ENCODE measurements at places on chromosomes 1 and 21.

DNA sequence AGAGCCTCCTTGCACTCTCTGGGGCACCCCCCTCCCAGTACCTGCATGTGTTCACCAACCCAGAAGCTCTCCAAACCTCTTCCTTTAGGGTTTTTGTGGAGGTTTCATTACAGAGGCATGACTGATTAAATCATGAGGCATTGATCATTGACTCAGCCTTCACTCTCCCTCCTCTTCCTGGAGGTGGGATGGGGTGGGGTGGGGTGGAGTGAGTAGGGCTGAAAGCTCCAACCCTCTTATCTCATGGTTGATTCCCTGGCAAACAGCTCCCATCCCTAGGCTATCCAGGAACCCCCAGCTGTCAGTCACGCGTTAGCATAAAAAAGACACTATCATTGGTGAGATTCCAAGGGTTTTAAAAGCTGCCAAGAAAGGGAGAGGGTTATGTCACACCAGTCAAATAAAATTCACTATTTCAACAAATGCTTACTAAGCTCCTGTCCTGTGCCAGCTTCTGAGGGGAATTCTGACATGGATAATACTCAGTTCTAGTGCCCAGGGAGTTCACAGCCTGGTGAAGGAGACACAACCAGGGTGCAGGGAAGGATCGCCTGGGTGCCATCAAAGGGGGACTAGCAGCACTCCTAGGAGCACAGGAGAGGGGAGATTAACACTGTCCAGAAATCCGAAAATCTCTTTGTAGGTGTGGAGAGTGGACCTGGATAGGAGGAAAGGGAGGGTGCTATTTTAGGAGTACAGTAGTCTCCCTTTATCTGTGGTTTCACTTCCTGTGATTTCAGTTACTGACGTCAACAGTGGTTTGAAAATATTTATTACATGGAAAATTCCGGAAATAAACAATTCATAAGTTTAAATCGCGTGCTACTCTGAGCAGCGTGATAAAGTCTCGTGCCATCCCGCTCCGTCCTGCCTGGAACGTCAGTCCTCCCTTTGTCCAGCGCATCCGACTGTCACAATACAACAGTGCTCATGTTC is 6.8 kb upstream of the IL24 start:
- DNase-seq, result no peak

DNA sequence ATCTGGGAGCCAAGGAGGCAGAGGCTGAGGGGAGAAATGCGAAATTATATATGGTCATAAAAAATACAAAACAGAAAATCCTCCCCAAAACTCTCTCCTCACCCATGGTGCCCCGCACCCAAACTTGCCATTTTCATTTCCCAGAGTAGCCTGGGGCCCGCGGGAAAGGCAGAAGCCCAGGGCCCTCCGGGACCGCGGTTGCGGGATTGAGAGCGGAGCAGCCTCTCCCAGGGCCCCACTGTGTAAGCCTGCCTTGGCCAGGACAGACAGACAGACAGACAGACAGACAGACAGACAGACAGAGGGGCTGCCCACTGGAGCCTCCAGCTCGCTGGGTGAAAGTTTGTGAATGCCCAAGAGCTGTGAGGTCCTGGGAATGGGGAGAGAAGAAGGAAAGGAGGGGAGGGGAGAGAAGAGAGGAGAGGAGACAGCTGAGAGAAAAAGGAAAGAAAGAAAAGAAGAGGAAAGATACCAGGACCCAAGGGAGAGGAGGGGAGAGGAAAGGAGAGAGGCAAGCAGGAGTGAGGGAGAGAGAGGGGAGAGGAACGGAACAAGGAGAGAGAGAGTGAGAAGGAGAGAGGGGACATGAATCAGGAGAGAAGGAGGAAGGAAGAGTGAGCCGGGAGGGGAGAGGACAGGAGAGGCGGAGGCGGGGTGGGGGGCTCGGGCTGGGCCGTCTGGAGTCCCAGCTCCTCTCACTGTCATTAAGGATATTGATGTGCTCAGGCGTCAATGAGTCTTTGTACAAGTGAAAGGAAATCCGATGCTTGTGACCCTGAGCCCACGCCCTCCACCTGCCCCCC is 69.3 kb upstream of the CASZ1 start:
- DNase-seq, result no peak

GRCh38 chr1:61428146-61428545 is 296.8 kb downstream of the TM2D1 start:
- DNase-seq, result no peak

DNA sequence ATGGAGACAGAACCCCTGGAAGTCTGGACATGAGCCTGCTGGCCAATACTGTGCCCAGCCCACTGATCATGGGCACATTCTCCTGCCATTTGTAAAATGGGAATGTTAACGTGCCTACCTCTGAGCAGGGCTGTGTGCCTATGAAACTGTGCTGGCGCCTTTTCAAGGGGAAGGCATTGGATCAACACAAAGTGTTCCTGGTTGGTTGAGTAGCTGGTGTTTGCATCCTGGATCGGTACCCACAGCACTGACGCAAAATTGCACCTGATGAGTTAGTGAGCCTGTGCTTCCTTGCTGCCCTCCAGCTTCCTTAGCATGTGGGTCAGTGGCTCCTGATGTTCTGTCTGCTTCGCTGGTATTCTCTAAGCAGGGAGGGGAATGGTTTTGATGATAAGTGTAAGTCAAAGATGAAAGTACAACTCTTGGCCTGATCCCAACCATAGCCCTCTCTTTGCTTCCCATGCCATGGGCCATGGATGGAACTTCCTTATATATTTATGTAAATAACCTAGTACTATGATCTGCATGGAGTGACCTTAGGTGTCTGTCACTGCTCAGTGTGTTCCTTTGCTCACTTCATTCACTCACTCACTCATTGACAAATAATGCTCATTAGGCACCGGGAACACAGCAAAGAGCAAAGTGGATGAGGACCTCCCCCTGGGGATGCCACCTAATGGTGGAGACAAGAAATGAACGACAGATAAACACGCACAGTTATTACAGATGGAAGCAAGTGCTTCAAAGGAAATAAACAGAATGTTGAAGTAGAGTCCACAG is 22.7 kb downstream of the MAB21L3 start:
- DNase-seq, result no peak

DNA sequence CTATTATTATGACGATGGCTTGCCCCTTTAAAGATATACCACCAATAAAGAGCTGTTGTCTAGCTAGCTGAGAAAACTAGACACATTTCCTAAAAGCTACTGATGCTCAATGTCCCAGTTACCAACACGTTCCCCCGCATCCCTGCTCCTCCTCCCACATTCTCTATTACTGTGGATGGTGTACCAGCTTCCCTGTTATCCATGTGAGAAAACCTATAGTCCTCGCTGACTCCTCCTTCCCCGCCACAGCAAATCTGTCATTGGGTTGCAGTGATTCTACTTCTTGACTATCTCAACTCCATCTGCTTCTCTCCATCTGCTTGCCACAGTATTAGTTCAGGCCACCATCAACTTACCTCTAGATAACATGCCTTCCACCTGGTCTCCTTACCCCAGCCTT is 337.5 kb downstream of the KCNH1 start:
- DNase-seq, result no peak

GRCh38 chr1:213507472-213508223 is 456.6 kb downstream of the RPS6KC1 start:
- no peak for DNase-seq

- no peak for DNase-seq
These were observed 172.8 kb downstream of the PRDM16 start for GRCh38 chr1:3241673-3242407.

- DNase-seq, result no peak
These were observed 30.5 kb downstream of the NRIP1 start for GRCh38 chr21:15034126-15034853.

GRCh38 chr1:30783256-30783915 is 25.8 kb upstream of the LAPTM5 start:
- peak; percentile 32 for DNase-seq

DNA sequence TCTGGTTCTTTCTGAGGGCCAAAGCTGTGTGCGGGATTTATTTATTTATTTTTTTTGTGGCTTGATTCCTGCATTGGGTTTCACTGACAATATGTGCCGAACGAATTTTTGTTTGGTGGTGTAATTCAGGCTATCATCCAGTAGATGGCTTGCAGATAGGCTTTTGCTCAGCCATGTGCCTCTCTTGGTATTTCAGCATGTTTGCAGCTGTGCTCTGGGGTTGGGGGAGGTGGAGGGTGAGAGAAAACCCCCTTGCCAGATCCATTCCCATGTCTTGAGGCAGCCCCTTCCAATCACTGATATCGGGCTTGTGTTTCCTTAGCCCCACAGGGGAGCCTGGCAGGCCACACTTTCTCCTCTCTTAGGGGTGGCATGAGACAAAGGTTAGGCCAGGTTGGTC is 302.4 kb downstream of the PTGER3 start:
- no peak for DNase-seq

DNA sequence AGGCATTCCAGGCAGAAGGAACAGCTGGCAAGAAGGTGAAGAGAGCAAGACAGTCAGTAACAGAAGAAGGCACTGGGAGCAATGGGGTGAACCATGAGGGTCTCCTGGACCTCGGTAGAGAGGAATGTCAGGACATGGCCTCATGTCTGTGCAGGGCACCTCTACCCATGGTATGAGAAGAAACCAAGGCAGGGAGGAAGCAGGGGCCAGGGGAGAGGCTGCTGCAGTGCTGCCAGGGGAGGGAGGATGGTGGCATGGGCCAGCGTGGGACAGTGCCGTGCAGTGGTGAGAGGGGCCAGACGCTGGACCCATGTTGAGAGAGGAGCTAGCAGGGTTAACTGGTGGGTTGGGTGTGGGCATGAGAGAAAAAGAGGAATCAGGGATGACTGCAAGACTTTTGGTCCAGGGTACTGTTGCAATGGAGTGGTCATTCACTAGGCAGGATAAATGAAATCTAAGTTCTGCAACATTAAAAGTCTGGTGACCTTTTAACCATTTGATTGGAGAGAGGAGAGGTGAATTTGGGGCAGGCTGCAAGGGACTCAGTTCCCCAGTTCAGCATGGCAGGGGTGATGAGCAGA is 577.6 kb downstream of the MATN1 start:
- no peak for DNase-seq

- DNase-seq, result no peak
These were observed 40.4 kb downstream of the PHC2 start for GRCh38 chr1:33390542-33390941.

GRCh38 chr21:28357743-28358142 is 634.9 kb downstream of the LTN1 start:
- DNase-seq, result no peak

GRCh38 chr1:184624626-184625025 is 130.0 kb downstream of the EDEM3 start:
- DNase-seq, result no peak

- DNase-seq, result peak; percentile 26
These were observed 20.4 kb upstream of the GNG12 start for GRCh38 chr1:67853704-67854103.

- no peak for DNase-seq
These were observed 593.3 kb downstream of the MATN1 start for GRCh38 chr1:30130099-30130498.

DNA sequence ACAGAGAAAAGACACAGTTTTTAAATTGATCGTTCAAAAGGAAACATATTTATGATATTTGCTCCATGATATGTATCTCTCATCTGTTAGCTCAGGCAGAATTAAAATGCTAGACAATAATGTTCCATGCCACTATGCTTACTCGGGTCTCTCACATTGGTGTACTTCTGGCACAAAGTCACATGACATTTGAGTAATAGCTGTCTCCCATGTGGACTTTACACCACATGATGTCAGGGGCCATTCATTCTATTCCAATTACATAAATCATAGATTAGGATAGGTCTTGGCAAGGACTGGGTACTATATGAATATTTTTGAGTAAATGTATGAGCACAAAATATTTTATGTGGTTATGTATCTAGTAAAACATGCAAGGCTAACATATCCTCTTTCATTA is 648.4 kb downstream of the PLA2G4A start:
- DNase-seq, result no peak

- no peak for DNase-seq
These were observed 479.2 kb downstream of the LTN1 start for GRCh38 chr21:28513428-28513827.

DNA sequence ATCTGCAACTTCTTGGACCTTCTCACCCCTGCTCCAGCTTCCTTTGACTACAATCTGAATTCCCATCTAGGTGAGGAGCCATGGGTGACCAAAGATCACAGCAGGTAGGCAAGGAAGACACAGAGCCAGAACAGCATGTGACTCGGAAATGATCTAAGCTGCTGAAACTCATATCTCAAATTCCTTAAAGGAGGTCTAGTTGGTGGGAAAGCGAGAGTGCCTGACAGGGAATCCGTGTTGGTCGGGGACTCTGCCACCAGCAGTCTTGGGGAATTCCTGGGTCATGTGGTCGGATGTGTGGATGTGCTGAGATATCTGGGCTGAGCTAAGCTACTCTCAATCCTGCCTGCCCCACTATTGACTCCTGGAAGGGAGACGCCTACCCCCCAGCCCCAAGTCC is 3.2 kb upstream of the NUAK2 start:
- no peak for DNase-seq

DNA sequence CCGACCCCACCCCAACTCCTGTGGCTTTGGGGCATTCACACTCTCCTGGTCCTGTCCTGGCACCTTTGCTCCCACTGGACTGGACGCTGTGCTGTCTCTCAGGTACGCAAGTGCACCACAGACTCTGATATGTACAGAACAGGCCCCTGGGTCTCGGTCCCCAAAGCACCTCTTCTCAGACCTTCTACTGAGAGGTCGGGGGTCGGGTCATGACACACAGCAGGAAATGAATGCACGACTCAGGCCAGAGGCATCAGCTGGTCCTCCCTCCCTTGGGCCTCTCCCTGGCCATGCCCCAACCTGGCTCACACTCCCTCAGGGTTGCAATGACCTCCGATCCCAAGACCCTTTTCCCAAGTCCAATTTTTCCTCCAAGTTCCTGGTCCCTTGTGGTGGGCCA is 1.8 kb upstream of the KRTAP10-12 start:
- DNase-seq, result no peak
